ENCODE measurements at places on chromosomes 5 and 9.
A peak's percentile ranks its signal among the peaks of the same experiment; 100 is the strongest.

GRCh38 chr5:143254819-143255218 is 148.7 kb downstream of the NR3C1 start:
- no peak for DNase-seq

DNA sequence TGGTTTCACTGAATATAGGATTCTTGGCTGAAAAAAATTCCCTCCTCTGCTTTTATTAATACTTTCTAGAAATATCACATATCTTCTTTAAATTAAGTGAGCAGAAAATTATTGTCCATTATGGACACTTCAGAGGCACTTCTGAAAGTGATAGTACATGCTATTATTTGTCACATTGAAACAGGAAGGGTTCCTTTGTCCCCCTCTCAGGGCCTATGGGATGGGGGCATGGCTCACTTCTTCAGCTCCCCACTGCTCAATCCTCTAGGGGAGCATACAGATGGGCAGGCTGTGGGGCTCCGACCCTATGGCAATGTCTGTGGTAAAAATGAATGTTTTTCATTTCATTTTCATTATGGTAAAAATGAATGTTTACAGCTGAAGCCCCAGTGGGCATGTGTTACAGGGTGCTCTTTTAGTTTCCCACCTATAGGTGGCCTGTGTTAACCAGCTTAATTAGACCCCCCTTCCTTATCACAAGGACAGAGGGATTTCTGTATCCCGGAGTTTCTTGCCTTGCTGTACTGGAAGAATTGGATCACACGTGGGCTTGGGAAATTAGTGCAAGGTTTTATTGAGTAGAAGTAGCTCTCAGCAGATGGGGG is 1225.2 kb downstream of the PTPRD start:
- no peak for DNase-seq

- DNase-seq: no peak
Measured at GRCh38 chr5:123875561-123876275, 363.7 kb downstream of the CSNK1G3 start.

DNA sequence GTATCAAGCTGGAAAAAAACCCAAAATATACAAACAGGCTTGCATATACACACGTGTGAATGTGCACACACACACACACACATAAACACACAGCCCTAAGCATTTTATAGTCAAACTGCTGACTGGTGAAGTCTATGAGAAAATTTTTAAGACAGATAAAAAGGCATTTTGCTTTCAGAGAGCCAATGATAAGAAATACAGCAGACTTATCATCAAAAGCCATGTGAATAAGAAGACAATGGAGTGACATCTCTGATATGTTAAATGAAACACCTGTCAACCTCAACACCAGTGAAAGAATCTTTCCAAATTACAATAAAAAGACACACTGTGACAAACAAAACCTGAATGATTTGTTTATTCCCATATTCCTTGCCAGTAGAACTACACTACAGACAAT is 233.3 kb downstream of the CDH9 start:
- DNase-seq: no peak

- no peak for DNase-seq
Measured at GRCh38 chr5:176132471-176133288, 105.5 kb upstream of the SIMC1 start.

DNA sequence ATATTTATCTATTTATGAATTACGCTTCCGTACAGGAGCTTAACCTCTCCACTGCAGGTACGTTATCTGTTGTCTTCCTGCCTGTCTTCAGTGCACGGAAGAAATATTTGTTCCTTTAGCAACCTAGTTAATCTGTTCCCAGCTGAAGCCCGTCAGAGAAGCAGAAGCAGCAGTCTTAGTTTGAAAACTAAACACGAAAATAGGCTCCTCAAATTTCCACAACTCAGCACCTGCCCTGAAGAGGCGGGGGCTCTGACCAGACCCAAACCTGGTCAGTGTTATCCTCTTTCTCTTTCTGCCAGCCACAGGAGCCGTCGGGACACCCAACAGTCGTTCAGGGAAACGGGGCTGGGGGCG is 462 bp downstream of the NUDCD2 start:
- DNase-seq: no peak

DNA sequence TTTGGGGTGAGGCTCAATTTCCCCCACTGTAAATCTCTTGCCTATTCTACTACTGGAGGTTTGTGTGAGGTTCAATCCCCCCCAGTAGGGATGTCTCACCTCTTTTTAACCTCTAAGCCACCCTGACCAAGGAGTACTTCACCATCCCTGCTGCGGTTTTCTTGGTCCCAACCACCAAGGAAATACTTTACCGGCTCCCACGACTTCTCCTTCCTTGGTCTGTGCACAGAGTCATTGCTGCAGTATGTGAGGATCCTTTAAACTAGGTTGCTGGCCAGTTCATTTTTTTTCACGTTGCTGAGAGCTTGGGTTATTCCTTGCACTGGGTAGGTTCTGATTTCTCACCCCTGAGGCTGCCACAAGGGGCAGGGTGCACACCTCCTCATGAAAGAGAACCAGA is 22.5 kb upstream of the HMGCS1 start:
- no peak for DNase-seq

DNA sequence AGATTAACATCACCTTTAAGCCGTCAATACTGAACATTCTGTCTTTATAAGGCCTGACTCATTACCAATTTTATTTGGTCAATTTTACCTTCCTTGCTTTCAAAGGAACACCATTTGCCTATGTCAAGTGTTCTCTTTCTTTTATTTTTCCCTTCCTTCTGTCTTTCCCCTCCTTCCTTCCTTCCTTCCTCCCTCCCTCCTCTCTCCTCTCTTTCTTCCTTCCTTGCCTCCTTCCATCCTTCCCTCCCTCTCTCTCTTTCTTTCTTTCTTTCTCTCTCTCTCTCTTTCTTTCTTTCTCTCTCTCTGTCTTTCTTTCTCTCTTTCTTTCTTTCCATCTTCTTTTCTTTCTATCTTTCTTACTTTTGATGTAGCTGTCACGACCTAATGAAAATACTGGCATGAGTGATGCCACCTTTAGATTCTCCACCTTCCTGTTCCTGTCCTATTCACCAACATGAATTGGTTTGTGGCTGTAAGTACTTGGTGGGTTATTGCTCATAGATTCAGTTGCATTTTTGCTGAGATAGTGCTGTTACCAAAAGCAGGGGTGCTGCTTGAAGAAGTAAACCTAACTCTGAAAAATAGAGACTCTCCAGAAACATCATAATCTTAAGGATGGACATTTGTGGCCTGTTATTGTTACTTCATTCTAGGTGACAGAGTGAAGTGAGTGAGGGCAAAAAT is 33.8 kb downstream of the DOCK8 start:
- no peak for DNase-seq

DNA sequence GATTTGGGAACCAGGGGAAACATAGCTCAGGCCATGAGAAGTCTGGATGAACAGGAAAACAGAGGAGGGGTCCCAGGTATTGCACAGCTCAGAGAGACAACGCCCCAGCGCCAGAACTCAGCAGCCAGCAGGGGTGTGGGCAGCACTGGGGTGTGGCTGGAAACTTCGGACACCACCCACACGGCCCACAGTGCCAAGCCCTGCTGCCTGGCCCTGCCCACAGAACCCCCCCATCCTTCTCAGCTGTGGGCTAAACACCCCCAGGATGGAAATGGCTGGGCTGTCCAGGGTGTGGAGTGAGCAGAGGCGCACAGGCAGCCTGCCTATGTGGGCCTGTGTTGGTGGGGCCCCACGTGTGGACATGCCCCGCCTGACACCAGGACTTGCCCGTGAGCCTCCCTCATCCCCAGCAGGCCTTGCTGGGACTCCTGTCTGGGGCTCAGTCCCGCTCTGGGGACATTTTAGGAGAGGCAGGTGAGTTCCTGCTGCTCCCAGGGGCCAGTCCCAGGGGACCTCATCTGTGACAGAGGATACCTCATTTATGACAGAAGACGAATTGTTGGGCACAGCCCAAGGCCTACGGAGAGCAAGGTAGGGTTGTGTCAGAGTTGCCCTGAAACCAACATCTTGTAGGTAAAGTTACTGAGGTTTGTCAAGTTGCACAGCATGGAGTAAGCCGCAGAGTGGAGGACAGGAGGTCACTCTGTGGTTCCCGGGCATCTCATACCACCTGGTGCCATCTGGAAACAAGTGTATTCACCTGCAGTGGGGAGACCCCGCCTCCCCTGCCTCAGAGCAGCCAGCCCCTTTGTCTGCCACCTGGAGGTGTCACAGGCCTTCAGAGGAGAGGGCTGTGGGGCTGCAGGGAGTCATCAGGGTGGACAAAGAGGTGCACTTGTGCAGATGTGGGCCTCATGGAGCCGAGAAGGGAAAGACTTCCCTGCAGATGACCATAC is 183.2 kb downstream of the AUH start:
- DNase-seq: no peak

DNA sequence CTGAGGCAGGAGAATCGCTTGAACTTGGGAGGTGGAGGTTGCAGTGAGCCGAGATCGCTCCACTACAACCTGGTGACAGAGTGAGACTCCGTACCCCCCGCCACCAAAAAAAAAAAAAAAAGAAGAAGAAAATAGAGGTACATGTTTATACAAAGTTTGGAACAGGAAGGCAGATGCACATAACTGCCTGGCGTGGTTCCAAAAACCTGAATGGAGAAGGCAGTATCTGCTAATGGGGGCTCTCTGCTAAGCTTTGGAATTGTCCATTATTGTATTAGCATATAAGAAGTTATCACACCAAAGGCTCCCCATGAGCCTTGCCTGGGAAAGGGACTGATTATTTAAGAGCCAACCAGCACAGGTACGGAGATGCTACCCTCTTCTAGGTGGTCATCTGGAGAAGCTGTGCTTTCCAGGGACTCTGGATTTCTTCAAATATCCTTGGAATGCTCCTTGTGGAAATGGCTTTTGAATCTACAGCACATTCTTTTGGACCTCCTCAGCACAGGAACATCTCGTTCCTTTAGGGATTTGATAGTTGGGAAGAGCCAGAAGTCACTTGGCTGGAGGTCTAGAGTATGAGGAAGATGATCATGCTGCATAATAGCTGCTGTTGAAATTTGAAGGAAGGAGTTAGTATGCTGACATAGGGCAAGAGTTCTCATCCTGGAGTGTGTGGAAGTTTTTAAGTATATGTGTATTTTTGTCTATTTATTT is 42.5 kb upstream of the ABCA1 start:
- no peak for DNase-seq

- DNase-seq: no peak
Measured at GRCh38 chr9:19663570-19663969, 125.3 kb downstream of the SLC24A2 start.

DNA sequence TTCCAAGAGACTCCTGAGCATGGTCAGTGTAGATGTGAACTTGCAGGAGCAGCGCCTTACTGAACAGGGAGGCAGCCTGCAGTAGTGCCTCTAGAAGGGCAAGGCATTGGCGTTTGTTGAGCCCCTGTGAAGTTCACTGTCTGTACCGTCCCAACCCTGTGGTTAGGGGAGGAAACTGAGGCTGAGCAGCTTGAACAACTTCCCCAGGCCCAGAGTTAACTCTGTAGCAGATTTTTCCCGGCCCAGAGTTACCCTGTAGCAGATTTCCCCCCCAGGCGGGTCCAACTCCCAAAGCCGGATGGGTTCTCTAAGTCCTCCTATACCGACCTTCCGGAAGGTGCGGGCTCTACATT is 9.6 kb downstream of the LMX1B start:
- no peak for DNase-seq

GRCh38 chr9:91312717-91313325 is 48.9 kb downstream of the AUH start:
- DNase-seq: no peak

DNA sequence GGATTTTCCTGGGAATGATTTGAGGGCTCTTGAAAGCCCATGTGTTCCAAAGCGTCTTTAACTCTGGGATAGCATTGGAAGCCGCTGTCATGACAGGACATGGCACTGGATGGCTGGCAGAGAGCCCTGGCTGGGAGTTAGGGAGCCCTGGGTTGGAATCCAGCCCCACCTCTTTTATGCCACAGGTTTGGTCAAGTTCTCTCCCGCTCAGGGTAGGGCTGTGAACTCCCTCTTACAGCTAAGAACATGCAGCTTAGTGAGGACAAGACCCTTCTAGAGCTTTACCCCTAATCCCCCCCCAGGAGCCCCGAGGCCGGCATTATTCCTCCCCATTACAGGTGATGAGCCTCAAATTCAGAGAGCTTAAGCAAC is 37.2 kb downstream of the OLFML2A start:
- no peak for DNase-seq

- no peak for DNase-seq
Measured at GRCh38 chr5:115324021-115324420, 27.6 kb upstream of the CCDC112 start.

- no peak for DNase-seq
Measured at GRCh38 chr9:81724242-81724889, 35.0 kb upstream of the TLE1 start.

- peak; percentile 99 for DNase-seq
Measured at GRCh38 chr9:129835128-129835859, at the start of the genes C9orf78 and USP20. C9orf78 (minus strand) TSS chr9:129835275; CDS start chr9:129835221, 54 bp downstream. USP20 (plus strand) TSS chr9:129835458; CDS start chr9:129852556, 17,098 bp downstream.

DNA sequence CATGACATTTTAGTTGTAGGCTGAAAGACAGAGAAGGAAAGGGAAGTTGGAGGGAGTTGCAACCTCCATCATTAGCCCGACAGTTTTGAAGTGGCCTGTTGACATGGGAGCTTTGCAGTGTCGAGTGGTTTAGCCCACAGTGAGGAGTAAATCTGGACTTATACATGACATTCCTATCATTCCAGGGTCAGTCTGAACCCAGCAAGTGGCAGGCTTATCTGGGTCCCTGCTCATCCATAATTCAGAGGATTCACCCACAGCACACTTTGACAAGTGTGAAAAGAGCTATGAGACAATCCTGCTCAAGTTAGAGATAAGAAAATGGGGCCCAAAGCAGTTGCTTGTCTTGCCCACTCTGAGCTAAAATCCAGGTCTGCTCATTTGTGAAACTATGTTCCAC is 8.4 kb upstream of the TNC start:
- no peak for DNase-seq

GRCh38 chr5:62575489-62575888 is 3.1 kb upstream of the LRRC70 start:
- DNase-seq: no peak

DNA sequence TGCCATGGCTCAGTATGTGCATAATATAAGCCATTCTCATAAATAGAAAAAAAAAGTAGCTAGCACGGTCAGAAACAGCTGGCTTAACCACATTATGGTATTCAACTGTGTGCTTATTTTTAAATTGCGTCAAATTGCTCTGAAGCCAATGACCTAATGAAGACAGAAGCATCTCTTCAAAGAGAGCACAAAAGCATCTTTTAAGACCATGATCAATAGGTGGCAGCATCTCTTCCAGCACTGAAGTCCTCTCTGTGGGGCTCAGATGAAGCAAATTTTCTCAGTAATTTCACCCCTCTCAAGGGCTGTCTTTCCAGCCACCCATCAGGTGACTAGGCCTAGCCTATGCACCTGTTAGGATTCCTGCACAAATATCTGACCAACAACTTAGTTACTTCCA is 251.4 kb downstream of the GLIS3 start:
- DNase-seq: no peak

GRCh38 chr9:86649913-86650312 is 295.7 kb upstream of the TUT7 start:
- no peak for DNase-seq

- no peak for DNase-seq
Measured at GRCh38 chr9:104746798-104747197, 685 bp upstream of the NIPSNAP3A start.

Measured in mesenteric fat pad (tissue), 1 donor.